ENCODE measurements at places on chromosomes 13 and 19.

DNA sequence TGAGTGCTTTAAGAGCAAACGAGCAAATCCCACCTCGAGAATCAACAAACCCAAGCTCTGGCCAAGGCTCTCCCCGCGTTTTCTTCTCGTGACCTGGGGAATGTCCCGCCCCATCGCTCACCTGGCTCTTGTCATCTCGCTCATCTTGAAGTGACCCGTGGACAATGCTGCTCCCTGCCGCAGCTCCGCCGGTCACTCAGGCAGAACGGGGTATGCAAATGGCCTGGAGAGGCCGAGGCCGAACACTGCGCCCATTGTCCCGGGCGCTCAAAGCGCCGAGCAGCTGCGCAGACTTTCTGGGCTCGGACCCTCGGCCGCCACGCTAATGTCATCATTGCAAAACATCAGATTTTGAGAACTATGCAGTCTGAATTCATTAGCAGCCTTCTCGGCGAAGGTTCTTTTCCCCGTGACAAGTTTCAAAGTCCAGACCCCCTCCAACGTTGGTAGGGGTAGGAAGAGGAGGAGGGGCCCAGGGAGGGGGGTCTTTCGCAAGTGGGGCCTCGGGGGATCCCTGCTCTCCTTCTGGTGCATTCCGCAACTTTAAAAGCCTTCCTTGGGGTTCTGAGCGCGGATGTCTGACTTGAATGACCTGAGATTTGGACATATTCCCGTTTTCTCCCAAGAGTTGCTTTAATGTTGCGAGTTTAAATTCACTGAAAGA is 39.7 kb downstream of the SOX1 start:
- DNase-seq = no peak

DNA sequence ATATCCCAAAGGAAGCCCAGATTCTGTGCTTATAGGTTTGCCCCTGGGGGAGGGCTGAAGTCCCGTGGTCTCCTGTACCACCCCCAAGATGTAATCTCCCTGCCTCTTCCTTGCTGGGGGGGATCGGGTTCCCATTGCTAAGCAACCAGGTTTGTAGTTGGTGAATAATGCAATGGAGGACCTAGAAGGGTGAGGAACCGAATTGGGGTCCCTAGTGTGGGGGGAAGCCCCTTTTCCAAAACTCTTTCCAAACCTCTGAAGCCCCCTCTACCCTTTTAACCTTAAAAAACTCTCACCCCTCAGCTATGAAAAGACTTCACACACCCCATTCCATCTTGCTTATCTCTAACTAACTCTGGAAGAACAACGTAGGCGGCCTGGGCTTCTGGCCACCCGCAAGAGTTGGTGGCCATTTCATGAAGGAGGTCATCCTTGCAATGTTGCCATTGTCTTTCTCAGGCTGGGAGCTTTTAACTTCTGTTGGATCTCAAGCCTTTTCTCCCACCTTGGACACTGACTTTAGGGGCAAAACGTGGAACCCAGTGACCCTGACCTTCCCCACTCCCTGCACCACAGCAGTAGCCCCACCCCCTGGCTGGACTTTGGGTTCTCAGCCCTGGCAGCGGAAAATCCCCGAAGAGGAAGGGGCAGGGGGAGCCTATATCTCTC is 661 bp downstream of the PALM3 start:
- no peak for DNase-seq

DNA sequence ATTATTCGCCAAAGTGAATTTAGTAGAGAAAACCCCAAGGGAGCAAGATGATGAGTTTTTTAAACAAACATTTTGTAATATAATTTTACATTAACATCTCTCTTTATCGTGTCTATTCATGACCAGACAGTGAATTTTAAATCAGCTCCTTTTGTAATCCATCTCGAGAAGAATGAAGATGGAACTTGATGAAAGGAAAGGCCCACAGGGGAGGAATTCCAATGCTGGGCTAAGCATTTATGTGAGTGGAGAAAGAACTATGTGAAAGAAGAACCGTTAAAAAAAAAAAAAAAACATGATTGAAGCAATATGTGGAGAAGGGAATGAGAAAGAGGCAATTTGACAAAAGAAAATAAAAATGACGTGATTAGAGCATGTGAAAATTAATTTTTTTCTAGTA is 170.6 kb downstream of the KCTD12 start:
- no peak for DNase-seq

DNA sequence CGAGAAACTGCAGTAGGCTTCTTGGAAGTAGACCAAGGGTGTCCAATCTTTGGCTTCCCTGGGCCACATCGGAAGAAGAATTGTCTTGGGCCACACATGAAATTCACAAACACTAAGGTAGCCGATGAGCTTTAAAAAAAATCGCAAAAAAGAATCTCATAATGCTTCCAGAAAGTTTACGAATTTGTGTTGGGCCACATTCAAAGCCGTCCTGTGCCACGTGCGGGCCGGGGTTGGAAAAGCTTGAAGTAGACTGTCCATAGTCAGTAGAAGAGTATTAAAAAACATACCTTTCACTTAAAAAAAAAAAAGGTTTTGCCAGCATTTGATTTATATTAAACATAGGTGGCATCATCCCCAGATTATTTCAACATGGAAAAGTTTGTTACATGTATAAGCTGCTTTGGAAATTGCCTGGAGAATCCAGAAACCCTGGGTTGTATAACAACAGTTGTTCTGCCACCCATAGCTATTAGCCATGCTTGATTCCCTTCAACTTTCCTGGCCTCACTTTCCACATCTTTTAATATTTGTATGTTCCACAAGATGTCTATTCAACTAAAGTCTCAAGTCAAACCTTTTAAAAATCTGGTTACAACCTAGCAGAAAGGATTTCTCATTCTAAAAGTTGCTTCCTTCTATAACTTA is 1.0 kb downstream of the IFT88 start:
- DNase-seq = no peak

- no peak for DNase-seq
These were observed 1893.9 kb downstream of the PCDH9 start for GRCh38 chr13:65336087-65336749.

DNA sequence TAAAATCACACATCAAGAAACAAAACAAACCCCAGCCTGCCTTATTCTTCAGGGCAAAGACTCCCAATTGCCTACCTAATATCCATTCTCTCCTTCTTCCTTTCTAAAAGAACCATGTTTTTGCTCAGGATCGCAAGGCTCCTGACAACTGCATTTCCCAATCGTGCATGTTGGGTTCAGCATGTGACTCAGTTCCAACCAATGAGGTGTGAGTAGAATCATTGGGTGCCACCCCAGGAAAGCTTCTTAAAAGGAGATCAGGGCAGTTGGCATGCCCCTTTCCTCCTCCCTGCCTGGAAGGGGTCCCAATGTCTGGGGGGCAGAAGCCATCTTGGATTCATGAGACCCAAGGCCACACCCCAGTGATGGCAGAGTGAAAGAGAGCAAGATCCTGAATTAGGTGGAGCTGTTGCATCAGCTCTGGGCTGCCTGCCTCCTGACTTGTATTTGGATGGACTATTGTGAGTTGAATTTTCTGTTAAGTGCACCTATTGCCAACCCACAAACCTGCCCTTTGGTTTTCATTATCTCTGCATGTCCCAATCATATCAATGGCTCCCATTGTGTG is 26.0 kb upstream of the UBAC2 start:
- no peak for DNase-seq

DNA sequence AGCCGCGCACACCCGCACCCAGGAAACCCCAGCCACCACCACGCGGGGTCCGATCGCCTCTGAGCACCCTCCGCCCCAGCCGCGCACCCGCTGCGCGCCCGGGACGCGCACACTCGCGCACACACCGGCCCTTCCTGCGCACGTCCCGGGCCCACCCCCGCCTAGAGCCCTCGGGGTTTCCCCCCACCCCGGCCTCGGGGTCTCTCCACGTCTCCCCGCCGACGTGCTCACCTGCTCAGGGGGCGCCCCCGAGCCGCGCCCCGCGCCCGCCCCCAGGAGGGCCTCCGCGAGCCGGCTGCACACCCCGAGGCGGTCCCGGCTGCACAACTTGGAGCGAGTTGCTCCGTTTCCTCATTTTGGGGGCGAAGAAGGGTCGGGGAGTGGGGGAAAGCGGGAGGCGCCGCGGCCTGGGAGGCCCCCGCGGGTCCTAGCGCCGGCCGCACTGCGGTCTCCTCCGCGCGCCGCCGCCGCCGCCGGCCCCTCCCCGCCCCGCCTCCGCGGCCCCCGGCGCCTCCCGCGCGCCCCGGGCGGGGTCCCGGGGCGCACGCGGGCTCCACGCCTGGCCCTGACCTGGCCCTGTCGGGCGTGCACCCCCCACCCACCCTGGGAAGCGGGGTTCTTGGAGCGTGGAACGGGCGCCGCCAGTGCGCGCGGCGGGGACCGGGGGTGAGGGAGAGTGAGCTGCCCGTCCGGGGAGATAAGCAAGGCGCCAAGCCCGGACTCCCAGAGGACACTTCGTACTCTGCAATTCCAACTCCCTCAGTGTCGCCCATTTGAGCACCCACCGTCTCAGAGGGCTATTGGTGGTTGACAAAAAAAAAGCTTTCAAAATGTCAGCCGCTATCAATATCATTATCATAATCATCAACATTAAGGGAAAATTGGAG is at the start of gene MATK:
Gene MATK, minus strand, starts transcription at position 444 of the 887 bp plus-strand sequence. CDS start 1,246 bp downstream, outside the sequence.
- DNase-seq = no peak

DNA sequence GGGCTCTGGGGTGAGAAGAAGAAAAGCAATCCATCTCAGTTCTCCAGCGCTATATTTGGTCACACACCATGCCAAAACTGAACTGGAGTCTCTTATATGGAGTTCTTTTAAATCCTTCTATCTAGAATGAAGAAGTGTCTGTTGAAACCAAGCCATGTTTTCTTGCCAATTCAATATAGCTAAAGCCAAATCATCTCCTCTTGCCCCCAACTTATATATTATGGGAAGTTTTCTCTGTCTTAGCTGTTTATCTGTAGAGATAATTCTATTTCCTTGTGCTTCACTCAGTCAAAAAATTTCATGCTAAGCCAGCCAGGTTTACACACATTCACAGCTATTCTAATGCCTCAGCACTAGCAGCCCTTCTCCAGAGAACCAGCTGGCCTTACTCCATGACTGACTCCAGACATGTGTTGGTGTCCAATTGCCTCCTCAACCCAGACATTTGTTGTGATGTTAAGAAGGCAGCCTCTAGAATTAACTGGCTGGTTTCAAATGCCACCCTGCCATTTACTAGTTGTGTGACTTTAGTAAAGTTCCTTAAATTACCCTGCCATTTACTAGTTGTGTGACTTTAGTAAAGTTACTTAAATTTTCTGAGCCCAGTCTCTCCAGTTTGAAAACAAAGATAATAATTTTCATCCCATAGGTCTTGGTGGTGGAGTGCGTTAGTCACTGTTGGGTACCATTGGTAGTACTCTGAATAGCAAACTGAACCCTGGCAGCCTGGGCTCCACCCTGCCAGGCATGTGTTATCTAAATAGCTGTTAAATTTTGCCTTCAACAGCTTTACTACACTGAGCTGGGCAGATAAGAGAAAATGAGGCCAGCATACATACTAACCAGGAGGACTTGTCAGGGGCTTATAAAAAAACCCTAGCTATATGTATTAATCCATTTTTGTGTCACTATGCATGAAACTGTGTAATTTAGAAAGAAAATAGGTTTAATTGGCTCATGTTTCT is 525.1 kb downstream of the LMO7 start:
- no peak for DNase-seq

GRCh38 chr13:100767192-100767591 is 92.6 kb upstream of the TMTC4 start:
- DNase-seq = no peak

- DNase-seq = no peak
These were observed 6.3 kb downstream of the IFI30 start for GRCh38 chr19:18179957-18180356.

GRCh38 chr13:44927968-44928367 is 61.3 kb downstream of the NUFIP1 start:
- no peak for DNase-seq

DNA sequence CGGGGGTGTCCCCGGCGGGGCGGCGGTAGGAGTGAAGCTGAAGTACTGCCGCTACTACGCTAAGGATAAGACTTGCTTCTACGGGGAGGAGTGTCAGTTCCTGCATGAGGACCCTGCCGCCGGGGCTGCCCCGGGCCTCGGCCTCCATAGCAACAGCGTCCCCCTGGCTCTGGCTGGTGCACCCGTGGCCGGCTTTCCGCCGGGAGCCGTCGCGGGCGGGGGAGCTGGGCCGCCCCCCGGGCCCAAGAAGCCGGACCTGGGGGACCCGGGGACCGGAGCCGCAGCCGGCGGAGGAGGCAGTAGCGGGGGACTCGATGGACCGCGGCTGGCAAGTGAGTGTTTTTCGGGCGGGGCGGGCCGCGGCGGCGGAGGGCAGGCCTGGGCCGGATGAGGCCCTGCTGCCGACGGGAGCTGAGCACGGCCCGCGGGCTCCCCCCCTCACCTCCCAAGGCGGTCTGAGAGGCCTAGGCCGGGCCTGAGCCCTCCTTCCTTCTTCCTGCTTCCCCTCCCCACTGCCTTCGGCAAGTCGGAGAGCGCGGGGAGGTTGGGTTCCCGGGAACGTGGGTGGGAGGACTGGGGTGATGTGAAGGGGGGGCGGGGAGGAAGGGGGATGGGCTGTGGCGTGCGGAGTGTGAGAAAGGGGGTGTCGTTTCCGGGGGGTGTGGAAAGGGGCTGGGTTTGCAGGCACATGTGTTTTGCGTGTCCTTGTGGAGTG is 568 bp downstream of the PAN3 start:
- peak; percentile 51 for DNase-seq

GRCh38 chr19:54421169-54421516 is 5.9 kb downstream of the TTYH1 start:
- DNase-seq = no peak

GRCh38 chr19:2180881-2181632 is 17.3 kb downstream of the DOT1L start:
- no peak for DNase-seq

DNA sequence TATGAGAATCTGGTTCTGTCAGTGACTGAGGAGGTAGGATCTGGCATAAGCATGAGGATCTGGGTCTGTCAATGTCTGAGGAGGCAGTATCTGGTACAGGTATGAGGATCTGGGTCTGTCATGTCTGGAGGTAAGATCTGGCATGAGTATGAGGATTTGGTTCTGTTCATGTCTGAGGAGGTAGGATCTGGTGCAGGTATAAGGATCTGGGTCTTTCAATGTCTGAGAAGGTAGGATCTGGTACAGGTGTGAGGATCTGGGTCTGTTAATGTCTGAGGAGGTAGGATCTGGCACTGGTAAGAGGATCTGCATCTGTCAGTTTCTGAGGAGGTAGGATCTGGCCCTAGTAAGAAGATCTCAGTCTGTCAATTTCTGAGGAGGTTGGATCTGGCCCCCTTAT is 12.4 kb upstream of the PDCD2L start:
- no peak for DNase-seq

DNA sequence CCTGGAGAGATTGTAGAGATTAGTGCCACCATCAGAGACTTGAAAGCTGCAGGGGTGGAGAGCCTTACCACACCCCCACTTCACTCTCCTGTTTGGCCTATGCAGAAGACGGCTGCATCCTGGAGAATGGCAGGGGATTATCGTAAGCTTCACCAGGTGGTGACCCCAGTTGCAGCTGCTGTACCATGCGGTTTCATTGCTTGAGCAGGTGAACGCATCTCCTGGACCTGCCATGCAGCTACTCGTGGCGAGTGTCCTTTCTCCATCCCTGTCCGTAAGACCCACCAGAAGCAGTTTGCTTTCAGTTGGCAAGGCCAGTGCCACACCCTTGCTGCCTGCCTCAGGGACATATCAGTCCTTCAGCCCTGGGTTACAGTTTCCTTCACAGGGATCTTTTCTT is 21.2 kb downstream of the PPP5C start:
- DNase-seq = no peak

Measured in NCI-H510A treated with DMSO at 0.1 percent for 48 hours (cell line).